IMR-90 (cell line): ENCODE measurements at places on chromosomes 16 and 17. TPM values are rescaled to one million over a fixed set of nuclear protein-coding genes. Genes with fewer than 3 reads are reported as not detected.

DNA sequence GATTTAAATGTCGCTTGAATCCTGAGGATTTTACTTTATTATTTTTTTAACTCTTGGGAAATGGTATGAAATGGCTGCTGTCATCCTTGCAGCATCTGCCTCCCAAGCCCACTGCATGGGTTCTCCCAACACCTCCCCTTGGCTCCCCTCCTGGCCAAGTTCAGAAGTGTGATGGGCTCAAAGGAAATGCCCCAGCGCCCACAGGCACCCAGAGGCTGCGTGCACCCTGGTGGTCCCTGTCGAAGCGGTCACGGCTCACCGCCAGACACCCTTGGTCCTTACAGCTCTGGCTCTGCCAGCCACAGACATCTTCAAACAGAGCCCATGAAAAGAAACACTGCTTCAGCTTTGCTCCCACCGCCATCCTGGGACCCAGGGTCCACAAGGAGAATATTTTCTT is 334.7 kb downstream of the SOX9 start:
- no peaks in the 10 kb centered on the region for H3K27me3 ChIP-seq
- no peaks in the 10 kb centered on the region for H3K36me3 ChIP-seq
- H3K4me3 ChIP-seq, result no peak overlapping the region
- peaks cover 2% of the 10 kb centered on the region for H3K4me1 ChIP-seq
- DNase-seq, result no peak

DNA sequence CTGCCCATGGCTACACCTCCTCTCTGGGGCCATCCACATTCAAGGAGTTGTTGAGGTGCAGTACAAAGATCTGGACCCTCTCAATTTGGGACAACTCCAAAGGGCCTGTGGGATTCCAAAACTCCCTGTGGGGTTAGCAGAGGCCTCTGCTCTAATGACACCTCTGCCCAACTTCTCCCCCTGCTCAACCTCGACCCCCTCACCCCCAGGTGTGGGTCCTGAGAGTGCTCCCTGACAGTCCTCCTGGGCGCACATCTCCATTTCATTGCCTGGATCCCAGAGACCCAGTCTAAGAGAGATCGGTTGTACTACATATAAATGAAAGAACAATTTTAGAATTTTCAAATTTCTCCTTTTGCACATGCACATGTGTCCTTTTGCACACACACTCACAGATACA is 73.0 kb upstream of the NKD1 start:
- no peak overlapping the region for H3K4me3 ChIP-seq
- H3K4me1 ChIP-seq, result no peaks in the 10 kb centered on the region
- H3K27ac ChIP-seq, result no peak overlapping the region
- peaks cover 2% of the 10 kb centered on the region for H3K27me3 ChIP-seq
- DNase-seq, result no peak
- H3K36me3 ChIP-seq, result no peaks in the 10 kb centered on the region

Gene TNFSF13
- 0.98 and 1.3 TPM in 2 replicates for polyA plus RNA-seq

GRCh38 chr17:60455378-60455777 is 33.1 kb downstream of the CHCT1 start:
- peaks cover 39% of the 10 kb centered on the region for H3K36me3 ChIP-seq
- H3K4me3 ChIP-seq, result no peak overlapping the region
- DNase-seq, result peak; percentile 18
- H3K27ac ChIP-seq, result no peak overlapping the region

- DNase-seq, result no peak
- H3K27me3 ChIP-seq, result no peaks in the 10 kb centered on the region; the same call in 1 of the 2 replicates
- H3K27ac ChIP-seq, result no peak overlapping the region
- no peaks in the 10 kb centered on the region for H3K4me1 ChIP-seq
- no peaks in the 10 kb centered on the region for H3K36me3 ChIP-seq
Observed at GRCh38 chr17:36092230-36092629, 2.3 kb upstream of the CCL3 start.

DNA sequence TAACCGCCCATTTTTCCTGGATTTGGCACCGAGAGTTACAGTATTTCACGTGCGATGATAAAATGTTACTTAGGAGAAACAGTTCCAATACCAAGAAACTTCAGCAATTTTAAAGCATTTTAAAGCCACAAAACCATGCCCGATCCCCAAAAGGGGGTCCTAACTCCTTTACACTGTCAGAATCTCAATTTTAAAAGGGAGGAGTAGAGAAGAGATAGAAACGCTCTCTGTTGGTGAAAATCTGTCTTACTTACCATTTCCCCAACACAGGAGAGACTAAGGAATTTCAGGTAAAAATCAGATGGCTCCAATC is 526 bp upstream of the RNASEK start:
- H3K4me1 ChIP-seq, result peaks cover 3% of the 10 kb centered on the region; the same call in 1 of the 2 replicates
- H3K4me3 ChIP-seq, result peak overlapping the region; percentile 72
- H3K27ac ChIP-seq, result peak overlapping the region; percentile 97
- no peak for DNase-seq

Gene FOXJ1
- 0.05 TPM in 1 of 2 replicates, not detected in the other for polyA plus RNA-seq

DNA sequence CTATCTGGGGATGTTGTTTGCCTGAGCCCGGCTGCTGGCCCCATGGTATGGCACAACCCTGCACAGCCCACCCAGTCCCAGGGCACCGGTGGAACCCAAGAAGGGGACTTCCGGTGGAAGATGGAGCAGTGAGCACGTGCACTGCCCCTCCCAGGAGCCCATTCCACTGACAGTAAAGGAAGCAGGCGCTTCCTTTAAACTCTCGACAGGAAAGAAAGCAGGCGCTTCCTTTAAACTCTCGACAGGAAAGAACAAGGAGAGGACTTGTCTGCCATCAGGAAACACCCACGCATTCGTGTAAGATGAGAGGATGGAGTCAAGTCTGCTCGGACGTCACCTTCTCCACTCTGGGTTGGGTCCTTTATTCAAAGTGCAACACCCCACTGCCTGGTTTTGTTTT is 53.7 kb downstream of the IL21R start:
- H3K27ac ChIP-seq, result no peak overlapping the region
- H3K4me3 ChIP-seq, result no peak overlapping the region
- no peak for DNase-seq
- H3K27me3 ChIP-seq, result no peaks in the 10 kb centered on the region
- peaks cover 16% of the 10 kb centered on the region for H3K36me3 ChIP-seq

DNA sequence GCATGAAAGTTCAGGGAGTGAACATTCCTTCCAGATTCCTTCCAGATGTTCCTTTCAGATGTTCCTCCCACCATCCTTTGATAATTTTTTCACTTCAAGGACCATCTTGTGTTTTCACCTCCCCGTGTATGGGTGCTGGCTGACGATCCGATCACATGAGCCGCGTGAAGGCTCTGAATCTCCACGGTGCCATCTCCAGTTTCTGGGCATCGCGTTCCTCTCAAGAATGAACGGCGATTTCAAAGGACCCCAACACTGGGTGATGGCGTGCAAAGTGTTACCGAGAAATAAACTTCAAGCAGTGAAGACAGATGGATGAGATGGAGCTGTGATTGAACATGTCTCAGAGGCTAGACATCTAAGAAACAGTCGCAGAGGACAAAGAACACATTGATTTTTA is 245.3 kb downstream of the GSG1L start:
- peaks cover 39% of the 10 kb centered on the region for H3K27me3 ChIP-seq
- no peak overlapping the region for H3K27ac ChIP-seq
- no peak for DNase-seq
- no peak overlapping the region for H3K4me3 ChIP-seq
- H3K36me3 ChIP-seq, result no peaks in the 10 kb centered on the region
